Cardiac muscle cell (in vitro differentiated cells and primary cell): ENCODE measurements at places on chromosomes 12 and 14. TPM values are rescaled to one million over a fixed set of nuclear protein-coding genes. Genes with fewer than 3 reads are reported as not detected.

The SUOX gene
- total RNA-seq, result 38.2 and 52.4 TPM in 2 replicates

GRCh38 chr12:89514751-89515150 lies 9.8 kb downstream of the GALNT4 start:
- H3K27me3 ChIP-seq, result no peaks in the 10 kb centered on the region
- no peak overlapping the region for H3K27ac ChIP-seq

The ENDOU gene
- total RNA-seq, result 0.24 and 0.53 TPM in 2 replicates

The SLC17A8 gene
- not detected in 2 replicates for total RNA-seq

DNA sequence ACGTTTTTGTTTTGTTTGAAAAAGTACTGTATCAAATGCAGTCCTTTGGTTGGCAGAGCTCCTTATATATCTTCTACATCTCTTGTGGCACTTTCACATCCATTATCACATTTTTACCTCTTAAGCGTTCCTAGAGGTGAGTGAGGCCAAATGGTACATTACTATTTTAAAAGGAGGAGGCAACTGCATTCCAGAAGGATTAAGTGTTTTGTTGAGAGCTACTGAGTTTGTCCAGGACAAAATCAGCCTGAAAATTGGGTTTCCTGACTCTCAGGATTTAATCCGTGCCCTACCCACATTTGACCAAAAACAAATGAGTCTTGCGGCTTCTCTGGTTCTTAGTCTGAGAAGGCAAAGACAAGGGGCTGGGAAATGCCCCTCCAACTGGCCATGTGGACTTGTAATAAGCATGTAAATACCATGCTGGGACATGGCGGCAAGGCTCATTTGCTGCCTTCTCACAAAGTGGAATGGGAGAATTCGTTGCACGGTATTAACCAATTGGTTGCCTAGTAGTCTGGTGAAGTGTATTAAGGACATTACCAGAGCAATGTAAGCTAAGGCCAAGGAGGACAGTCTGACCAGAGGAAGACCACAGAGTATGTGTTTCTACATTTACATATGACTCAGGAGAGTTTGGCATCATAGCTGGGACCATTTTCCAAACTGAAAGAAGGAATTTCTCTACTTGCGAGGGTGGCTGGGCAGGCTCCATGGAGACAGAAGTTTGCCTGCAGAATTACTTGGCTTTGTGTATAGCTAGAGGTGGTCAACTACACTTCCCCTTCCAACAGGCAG lies 175.8 kb upstream of the PLXNC1 start:
- no peak for DNase-seq
- peaks cover 5% of the 10 kb centered on the region for H3K4me1 ChIP-seq
- no peak overlapping the region for H3K27ac ChIP-seq

The FMNL3 gene
- 5.1 and 5.6 TPM in 2 replicates for total RNA-seq

- no peaks in the 10 kb centered on the region for H3K27me3 ChIP-seq
- peaks cover 3% of the 10 kb centered on the region for H3K4me1 ChIP-seq
- no peak overlapping the region for H3K27ac ChIP-seq
- H3K36me3 ChIP-seq, result no peaks in the 10 kb centered on the region
These were observed 6.3 kb downstream of the LRRC74A start for GRCh38 chr14:76832503-76832988.

- H3K36me3 ChIP-seq, result no peaks in the 10 kb centered on the region
- H3K27ac ChIP-seq, result no peak overlapping the region
- no peak for DNase-seq
- no peaks in the 10 kb centered on the region for H3K4me1 ChIP-seq
- no peaks in the 10 kb centered on the region for H3K27me3 ChIP-seq
- no peak overlapping the region for H3K4me3 ChIP-seq
These were observed 188.2 kb downstream of the TMTC2 start for GRCh38 chr12:82874945-82875344.
